RCC 7860 (cell line): ENCODE measurements at places on chromosomes 11 and 22.

DNA sequence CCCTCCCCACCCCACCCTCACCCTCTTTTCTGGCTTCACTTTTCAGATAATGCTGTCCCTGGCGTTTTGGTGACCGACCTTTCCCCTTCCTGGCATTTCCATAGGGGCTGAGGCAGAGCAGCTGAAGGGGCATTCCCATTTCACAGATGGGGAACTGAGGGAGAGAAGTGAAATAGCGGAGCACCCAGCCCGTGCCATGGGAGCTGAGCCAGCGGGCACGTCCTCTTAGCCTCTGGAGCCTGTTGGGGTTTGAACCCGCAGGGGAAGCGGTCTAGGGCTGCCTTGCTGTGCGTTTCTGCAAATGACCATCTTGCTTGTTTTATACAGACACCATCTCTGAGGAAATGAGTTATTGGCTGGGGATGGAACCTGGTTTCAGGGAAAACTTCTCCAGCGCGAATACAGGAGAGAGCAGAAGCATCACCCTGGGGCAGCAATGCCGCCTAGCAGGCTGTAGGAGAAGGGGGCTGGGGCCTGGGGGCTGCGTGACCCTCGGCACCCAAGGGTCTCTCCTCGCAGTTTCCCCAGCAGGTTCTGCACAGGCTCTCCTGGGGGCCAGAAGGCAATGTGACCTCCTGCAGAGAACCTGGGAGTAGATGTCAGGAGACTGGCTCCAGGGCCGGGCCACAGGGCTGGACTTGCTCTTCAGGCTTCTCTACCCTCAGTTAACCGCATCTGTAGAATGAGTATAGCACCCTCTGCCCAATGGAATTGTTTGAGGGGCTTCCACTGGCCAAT lies 1.5 kb downstream of the PTPRJ start:
- no peak for DNase-seq

DNA sequence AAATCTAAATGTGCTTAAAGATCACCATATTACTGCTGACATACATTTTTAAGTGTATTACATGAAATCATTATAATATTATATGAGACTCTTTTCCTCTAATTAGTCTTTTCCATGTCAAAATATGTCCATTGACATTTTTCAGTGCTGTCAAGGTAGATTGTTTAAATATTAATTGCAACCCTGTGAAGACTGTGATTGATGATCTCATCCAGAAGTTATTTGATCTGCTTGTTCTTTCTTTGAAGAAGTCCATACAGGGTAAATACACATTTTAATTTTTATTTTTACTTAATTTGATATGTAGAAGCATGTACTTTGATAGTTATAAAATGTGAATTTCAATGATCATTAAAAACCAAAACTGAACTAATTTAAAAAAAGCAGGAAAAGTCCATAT lies 38.4 kb downstream of the DYNC2H1 start:
- DNase-seq = no peak

DNA sequence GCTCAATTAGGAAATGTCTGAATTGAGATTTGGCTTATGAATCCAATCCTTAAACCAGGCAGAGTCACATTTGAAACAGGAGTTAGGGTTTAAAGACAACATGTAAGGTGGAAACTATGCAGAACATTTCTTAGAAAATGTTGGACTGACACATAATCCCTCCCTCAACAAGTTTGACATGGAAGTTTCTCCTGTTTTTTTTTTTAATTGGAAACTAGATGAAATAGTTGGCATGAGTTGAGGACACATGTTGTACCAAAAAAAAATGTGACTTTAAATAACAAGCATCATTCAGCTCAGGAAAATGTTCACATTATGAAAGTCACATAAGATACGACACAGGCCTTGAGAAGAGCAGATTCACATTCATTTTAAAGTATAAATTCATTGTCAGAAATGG lies 154.9 kb upstream of the DDI1 start:
- DNase-seq = no peak

GRCh38 chr11:63710476-63711217 lies 29.3 kb downstream of the RTN3 start:
- no peak for DNase-seq

DNA sequence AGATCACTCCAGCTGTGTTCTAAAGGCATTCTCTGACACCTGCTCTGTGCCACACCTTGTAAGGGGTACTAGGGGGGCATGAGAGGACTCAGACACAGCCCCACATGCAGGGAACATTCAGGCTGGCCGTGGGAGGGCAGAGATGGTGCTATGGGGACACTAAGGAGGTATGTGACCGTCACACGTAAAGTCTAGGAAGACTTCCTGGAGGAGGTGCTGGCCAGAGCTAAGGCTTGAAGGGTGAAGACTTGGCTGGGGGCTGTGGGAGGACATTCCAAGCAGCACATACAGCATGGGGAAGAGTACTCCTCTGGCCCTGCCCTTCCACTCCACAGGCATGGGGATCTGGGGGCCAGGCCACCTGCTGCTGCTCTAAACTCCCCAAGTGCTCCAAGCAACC lies 48.5 kb upstream of the TCF20 start:
- no peak for DNase-seq

GRCh38 chr11:134504146-134504905 lies 92.3 kb upstream of the B3GAT1 start:
- no peak for DNase-seq

GRCh38 chr22:44277386-44278135 lies 35.2 kb downstream of the SHISAL1 start:
- DNase-seq = no peak

GRCh38 chr22:38753948-38754750 lies 1.6 kb downstream of the SUN2 start:
- DNase-seq = peak; percentile 8

DNA sequence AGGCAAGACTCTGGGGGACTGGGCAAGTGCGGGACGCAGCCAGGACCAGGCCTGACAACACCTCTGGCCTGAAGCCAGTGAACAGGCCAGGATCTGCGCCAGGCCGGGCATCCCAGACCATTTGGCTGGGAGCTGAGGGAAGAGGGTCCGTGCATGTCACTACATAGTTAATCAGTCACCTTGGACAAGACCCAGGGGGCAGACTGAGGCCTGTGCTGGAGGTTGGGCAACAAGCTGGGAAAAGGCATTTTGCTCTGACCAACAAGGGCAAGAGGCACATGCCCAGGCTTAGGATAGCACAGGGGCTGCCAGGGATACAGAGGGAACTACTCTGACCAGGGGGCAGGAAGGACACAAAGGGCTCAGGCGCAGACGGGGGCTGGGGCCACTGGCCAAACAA lies 7.0 kb upstream of the CHADL start:
- no peak for DNase-seq

GRCh38 chr22:25492162-25492561 lies 72.3 kb upstream of the GRK3 start:
- DNase-seq = no peak

- no peak for DNase-seq
Measured at GRCh38 chr11:2585566-2586086, 114.2 kb downstream of the KCNQ1OT1 start.

GRCh38 chr22:47213571-47214230 lies 451.3 kb downstream of the TBC1D22A start:
- DNase-seq = peak; percentile 14

- no peak for DNase-seq
Measured at GRCh38 chr11:107757661-107758060, 45.8 kb upstream of the SLN start.

DNA sequence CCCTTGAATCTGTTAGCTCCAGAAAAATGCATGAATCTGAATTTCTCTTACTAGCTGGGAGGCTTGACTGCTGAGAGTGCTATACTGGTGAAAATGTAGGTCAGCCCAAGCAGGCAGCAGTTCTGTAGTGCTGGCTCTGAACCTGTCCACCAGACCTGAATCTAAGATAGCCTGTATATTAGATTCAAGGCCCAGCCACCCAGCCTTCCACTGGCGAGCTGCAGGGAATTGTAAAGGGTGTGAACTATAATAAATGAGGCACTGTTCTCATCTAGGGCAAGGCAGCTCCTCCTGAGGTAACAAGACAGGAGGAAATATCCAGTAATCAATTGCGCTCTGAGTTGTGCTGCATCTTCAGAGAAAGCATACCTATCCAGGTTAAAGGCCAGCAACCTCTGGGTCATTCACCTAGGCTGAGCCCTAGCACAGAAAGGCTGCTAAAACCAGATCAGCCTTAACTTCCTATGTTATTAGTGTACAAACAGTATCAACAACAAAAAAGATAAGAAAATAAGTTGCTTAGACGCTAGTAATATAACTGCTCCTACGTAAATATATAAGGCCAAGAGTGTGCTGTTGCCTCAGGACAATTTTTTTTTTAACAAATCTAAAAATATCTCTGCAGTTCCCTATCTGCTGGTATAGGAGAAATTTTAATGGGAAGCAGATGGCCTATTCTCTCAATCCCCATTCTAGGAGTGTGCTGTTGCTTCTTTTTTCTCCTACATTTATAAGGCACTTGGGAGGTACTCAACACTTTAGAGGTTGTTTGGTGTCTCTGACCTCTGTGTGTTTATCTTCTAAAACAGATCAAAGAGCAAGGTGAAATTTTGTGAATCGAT lies 63.0 kb downstream of the RELT start:
- no peak for DNase-seq

- DNase-seq = peak; percentile 83
Measured at GRCh38 chr11:44301564-44302271, 8.2 kb downstream of the ALX4 start.

DNA sequence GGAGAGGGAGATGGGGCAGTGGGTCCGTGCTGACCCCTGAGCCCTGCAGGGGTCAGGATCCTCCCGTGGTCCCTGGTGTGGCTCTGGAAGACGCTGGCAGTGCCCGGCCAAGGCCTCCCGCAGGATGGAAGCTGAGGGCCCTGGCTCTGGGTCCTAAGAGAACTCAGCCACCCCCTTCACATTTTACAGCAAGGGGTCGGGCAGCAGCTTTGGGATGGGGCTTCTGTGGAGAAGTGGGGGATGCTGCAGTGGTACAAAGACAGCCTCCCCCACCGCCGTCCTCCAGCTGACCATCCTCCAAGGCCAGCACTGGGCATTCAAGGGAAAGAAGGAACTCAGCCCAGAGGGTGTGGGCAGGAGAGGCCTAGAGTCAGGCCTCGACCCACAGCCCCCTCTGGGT lies 21.8 kb upstream of the CRYBB3 start:
- no peak for DNase-seq

- peak; percentile 26 for DNase-seq
Measured at GRCh38 chr11:110373051-110373702, 56.6 kb upstream of the FDX1 start.

- DNase-seq = no peak
Measured at GRCh38 chr11:73155102-73155501, 13.0 kb upstream of the FCHSD2 start.

DNA sequence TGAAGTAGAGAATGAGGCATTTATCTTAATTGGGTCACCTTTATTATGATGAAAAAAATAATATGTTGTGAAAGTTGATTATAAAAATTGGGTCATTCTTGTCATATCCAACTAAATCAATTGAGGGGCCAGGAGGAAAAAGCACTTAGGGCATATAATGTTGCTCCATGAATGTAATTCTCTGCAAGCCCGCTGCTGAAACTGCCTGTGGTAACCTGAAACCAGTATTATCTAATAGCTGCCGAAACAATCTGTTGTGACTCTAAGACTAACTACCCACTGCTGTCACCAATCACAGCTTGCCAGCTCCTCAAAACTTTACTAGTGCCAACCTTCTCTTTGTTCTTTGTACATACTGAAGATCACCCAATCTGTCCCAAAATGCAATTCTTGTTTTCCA lies 115.8 kb downstream of the ATG16L2 start:
- no peak for DNase-seq

GRCh38 chr11:44241851-44242250 lies 68.1 kb downstream of the ALX4 start:
- DNase-seq = no peak

DNA sequence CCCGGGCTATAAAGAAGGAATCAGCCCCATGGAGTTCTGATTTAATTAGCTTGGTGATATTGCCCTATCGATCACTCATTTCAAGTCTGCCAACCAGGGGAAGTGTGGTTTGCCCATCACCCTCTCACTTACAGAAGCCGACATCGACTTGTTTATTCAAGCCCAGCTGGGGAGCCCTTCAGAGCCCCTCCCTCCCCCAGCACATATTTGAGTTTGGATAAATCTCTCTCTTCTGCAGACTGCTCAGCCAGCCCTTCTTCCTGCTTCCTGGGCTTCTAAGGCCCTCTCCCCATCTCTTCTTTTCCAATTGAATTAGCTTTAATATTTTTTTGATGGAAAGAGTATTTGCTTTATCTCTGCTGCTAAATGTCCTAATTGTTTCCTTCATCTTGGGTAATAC lies 299.0 kb downstream of the MIAT start:
- no peak for DNase-seq

GRCh38 chr11:67539550-67539949 lies 16.3 kb upstream of the CABP2 start:
- no peak for DNase-seq

DNA sequence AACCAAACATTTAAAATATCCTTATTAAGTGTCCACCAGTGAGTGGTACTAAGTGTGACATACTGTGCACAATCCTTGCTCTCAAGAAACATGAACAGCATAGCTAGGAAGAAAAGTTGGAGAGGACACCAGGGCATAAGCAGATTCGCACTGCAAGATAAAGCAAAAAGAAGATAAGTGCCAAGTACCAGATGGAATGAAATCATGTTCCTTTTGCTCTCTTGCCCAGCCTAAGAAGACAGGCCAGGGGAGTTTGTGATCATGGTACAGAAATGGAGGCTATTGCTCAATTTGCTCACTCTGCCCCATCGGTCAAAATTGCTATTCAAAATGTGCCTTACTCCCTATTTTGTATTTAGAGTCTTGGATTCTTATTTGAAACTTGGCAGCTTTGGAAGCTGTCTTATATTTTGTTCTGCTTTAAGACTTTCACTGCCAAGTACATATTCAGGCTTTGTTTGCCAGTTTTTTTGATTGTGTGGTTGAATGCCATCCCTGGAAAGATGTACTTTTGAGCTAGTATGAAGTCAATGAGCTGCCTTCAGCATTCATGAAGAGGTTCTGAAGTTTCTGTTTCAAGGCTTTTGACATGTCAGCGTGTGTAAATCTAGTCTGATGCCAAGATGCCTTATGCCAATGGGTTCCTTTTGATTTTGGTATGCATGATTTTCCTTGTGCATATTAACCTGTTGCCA lies 90.3 kb downstream of the PAX6 start:
- DNase-seq = no peak

DNA sequence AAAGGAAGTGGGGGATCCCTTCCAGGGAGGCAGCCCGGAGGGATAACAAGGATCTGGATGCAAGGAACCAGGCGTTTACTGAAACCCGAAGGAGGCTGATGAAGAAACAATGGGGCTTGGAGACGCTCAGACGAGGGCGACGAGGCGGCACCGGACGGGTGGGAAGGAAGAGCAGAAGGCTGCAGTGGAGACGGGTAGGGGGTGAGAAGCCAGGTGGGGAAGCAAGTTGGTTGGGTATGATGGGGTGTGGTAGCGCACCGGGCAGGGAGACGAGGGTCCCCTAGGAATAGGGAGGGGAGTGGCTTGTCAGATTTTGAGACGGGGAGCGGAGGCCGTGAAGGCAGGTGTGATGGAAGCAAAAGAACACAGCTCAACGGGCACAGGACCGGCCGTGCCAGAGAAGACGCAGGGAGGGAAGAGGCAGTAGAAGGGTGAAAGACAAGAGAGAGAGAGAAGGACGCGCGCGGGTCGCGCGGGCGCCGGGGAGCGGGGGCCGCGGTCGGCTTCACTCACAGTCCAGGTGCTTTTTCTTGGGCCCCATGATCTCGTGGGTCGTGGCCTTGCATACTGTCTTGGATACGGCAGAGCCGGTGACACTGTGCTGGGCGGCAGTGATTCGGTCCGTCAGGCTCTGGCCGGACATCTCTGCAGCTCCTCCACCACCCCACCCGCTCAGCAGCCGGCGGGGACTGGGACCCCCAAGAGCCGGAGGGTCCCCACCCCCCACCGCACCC lies 579 bp downstream of the PICALM start:
- DNase-seq = no peak
